ENCODE measurements at places on chromosomes 5 and 9.

DNA sequence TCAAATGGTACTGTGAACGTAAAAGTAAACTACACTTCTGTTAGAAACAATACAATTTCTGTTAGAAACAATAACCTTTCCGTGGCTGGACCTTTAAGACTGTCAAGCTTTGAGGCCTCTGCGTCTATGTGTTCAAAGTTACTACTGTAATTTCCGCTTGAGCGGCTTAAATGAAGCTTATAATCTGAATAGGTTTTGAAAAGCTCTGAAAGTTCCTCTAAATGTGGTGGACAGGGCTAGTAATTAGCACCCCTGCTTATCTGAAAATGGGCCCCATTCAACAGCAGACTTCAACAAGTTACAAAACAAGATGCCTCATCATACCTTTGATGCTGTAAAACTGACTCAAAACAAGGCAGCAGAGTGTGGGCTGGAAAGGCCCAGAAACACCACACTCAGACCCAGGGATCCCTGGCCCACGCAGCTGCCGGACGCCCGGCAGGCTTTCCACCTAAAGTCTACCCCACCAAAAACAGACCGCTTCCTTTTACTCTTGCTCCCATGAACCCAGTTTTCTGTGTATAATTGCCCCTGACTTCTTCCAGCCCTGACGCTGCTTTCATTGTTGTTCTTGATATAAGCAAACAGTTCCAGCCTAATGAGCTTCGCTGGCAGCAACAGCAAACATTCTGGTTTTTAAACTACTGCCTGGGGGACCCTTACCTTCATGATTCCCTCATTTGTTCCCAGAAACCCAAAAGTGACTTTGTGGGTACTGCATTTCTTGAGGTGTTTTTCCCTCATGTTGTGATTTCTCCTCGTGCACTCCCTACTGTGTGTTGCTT lies 66.7 kb downstream of the TLE1 start:
- DNase-seq, result no peak

GRCh38 chr5:111134087-111134486 lies 41.9 kb downstream of the WDR36 start:
- DNase-seq, result no peak

DNA sequence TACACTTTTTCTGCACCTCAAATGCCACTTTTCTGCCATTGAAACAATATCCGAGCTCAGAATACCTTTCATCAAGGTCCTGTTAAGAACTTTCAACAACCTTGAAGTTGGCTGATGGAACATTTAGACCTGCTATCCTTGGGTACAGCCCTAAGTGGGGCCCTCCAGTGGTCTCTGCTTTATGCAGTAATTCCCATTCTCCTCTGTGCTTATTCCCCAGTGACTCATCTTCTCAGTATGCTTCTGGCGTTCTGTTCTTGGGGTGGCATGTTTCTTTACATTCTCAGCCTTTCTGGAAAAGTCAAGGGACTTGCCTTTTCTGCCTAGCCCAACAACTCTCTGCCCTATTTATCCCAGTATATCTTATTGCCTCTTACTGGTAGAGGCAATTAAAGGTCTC lies 7.1 kb downstream of the ANP32B start:
- no peak for DNase-seq

- no peak for DNase-seq
These were observed 56.3 kb downstream of the ST8SIA4 start for GRCh38 chr5:100846772-100847171.

GRCh38 chr9:129776938-129777768 lies 24.3 kb upstream of the PTGES start:
- no peak for DNase-seq

GRCh38 chr5:124590686-124591085 lies 155.8 kb downstream of the ZNF608 start:
- no peak for DNase-seq

DNA sequence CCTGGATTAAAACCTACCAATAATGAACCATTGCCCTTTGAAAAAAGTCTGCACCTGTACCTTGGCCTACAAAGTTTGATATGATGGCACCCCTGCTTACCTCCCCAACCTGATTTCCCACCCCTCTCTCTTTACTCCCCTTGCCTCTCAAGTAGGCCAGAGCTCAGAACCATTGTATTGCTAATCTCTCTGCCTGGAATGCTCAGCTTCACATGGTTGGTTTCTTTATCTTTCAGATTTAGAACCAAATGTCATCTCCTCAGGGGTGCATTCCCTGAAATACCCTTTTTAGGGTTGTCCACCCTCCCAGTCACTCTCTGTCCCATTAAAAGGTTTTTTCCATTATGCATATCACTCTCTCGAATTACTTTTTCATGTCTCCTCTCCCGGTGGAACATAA lies 116.6 kb upstream of the VCAN start:
- DNase-seq, result no peak

- DNase-seq, result no peak
These were observed 103.7 kb downstream of the ARL15 start for GRCh38 chr5:54206580-54207229.

DNA sequence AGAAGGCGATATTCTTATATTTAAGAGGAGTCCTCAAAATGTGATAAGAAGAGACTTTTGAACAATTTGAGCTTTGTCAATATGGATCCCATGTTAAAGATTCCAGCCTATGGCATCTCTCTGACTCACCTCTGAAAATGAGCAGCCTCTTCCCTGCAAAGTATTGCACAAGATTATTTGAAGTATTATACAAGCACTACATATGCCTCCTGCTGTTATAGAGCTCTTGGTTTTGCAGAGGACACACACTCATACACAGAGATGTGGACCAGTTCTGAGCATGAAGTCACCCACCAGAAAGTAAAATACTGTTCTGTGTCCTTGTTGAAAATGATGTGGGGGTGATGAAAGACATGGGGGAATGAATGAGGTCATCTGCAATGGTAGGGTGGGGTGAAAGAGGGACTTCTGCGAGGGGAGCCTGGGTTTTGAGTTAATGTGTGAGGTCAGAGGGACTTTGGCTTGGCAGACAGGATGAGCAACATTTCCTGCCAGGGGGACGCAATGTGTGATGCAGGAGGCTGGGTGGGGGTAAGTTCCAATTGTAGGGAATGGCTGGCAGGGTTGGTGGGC lies 25.8 kb downstream of the FBXL7 start:
- no peak for DNase-seq

- no peak for DNase-seq
These were observed 146.2 kb downstream of the GOLPH3 start for GRCh38 chr5:32027717-32028458.

GRCh38 chr9:524008-524407 lies 309.3 kb downstream of the DOCK8 start:
- no peak for DNase-seq

DNA sequence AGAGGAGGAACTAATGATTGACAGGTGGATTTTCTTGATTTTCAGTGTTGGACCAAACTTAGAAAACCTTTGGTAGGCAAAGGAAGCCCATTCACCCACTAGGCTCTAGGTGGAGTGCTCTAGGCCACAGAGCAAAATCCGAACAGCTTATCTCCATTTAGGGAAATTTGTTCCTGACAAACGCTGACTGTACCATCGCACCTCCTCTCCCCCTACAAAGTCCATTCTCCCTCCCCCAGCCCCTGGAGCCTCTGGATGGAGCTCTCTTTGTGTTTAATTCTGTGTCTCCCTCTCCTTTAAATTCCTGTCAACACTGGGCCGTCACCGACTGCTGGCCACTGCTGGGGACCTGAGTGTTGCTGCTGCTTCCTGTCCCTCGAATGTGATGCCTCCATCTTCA lies 350.1 kb upstream of the IRX2 start:
- DNase-seq, result no peak

GRCh38 chr9:28762167-28762566 lies 1188.9 kb upstream of the C9orf72 start:
- no peak for DNase-seq

GRCh38 chr9:107462691-107463090 lies 26.9 kb downstream of the KLF4 start:
- DNase-seq, result no peak

DNA sequence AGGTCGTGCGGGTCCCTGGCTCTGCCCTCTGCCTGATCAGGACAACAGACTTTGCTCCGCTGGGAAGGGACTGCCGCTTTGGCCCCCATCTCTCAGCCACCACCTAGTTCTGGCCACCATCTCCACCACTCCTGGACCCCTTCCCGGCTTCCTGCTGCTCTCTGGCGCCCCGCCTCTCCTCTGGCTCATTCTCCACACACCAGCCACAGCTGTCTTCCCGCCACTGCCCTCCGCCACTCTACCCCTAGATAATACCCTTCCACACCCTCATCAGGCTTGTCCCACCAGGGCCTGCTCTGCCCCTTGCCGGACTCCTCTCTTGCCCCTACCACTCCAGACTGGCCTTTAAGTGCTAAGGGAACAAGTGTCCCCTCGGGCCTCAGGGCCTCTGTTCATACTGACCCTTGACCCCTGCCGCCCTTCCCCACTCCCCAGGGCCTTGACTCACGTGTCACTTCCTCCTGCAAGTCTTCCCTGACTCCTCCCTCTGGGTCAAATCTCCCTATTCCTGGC lies 3.0 kb upstream of the CDX1 start:
- no peak for DNase-seq

DNA sequence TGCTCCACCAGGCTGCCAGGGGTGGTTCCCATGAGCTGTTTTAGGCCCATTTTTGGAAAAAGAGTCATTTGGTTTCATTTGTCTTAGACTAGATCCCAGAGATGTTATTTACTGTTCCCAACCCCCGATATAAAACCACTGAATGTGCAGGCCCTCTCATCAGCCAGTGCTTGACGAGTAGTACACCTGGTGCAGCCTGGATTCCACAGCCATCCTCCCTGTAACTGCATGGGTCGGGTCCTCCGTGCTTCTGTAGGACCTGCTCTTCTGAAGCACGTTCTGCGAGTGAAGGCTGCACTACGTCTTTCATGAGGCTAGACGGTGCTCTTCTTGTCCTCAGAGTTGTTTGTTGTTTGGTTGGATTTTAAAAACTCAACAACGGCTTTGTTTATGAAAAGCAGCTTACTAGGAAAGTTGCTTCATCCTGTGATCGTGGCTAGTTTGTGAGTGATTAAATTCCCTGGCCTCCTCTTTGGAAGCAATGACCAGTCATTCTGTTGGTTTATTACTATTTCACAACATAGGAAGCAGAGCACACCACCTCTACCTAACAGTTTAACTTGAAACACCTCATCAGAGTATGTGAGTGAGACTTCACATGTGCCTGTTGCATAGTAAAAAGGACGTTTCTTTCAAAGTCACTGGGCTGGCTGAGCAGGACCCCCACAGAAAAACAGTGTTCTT lies 135.2 kb downstream of the AOPEP start:
- no peak for DNase-seq

DNA sequence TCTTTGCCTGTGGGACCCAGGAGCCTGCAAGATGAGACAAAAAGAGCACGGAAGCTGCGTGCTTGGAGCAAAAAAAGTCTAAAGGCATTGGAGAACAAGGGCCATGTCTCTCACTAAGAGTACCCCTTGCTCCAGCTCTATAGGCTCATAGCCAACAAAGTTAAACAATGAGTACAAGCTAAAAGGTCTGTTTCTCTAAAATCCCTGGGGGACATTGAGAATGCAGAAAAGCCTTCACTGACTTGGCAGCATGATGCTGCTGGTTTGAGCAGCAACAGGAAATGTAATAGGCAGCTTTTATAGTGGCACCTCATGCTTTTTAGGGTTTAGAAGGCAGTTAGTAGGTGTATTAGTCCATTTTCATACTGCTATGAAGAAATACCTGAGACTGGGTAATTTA lies 287.5 kb downstream of the SMARCA2 start:
- DNase-seq, result no peak

DNA sequence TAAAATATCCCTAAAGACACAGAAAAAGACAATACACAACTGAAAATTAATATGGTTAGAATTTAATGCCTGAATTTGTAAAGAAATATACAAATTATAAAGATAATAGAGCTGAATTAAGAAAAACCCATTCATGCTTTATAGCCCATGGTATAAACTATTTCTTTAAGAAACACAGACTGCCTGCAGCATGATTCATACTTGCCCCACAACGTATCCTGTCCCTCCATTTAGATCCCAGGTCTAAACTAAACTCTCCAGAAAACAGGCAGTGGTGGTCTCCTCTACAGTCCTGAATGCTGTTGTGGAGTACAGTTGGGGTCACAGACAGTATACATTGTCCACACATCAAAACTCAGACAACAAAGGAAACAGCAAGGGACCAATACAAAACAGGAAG lies 24.8 kb downstream of the IL6ST start:
- DNase-seq, result no peak

DNA sequence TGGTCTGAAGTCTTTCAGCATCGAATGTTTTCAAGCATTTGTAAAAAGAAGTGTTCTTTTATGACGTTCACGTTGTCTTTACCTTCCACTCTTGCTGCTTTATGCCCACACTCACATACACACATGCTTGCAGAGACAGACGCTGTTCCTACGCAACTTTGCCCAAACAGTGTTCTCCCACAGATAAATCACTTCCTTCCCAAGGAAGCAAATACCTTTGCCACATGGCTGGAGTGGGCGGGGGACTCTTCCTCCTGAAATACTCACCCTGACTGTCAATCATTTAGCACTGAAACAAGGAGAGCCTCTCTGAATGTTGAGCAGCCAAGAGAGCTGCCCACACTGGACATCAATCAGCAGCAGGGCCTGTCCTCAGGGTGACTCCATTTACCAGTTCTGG lies 22.4 kb upstream of the ASTN2 start:
- no peak for DNase-seq

DNA sequence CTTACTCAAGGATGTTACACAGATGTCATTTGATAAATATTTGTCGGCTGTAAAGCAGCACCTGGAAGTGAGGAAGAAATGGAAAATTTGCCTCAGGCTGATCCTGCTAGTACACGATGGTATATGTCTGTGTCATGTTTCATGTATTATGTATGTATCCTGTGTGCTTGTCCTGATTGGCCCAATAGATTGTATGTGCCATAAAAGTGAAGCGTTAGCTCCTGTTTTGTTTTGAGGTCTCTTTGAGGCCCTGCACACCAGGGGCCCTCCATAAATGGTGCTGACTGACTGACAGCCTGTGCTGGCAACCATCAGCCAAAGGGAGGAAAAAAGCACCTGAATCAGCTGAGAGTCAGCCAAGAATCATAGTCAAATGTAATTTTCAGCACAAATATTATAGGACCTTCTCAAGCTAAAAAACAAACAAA lies 11.8 kb upstream of the LNPEP start:
- peak; percentile 39 for DNase-seq

GRCh38 chr9:112035166-112035826 lies 138.7 kb downstream of the UGCG start:
- no peak for DNase-seq

DNA sequence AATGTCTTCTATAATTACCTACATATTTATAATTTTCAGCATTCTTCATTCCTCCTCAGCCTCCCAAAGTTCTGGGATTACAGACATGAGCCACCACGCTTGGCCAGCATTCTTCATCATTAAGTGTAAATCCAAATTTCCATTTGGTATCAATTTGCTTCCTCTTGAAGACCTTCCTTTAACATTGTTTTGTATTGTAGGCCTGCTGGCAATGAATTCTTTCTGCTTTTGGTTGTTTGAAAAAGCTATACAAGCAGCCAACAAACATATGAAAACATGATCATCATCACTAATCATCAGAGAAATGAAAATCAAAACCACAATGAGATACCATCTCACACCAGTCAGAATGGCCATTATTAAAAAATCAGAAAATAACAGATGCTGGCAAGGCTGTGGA lies 56.4 kb downstream of the GCNT4 start:
- no peak for DNase-seq

GRCh38 chr9:17394881-17395510 lies 183.9 kb upstream of the SH3GL2 start:
- no peak for DNase-seq

- DNase-seq, result no peak
These were observed 7.1 kb downstream of the SNX18 start for GRCh38 chr5:54524704-54525103.

- no peak for DNase-seq
These were observed 14.5 kb downstream of the RANBP6 start for GRCh38 chr9:6000955-6001354.

All from OCI-LY7 (cell line).